Left lobe of liver (tissue), 2 donors: ENCODE measurements at places on chromosomes 2 and 18. TPM values are rescaled to one million over a fixed set of nuclear protein-coding genes. Genes with fewer than 3 reads are reported as not detected.

The TGFA gene
- 5.0 TPM for total RNA-seq

The EPAS1 gene
- 127 TPM for total RNA-seq

The EVA1A gene
- 84.3 TPM for total RNA-seq

The STAT4 gene
- total RNA-seq, result 0.98 TPM

The SCN2A gene
- 0.05 TPM for total RNA-seq

The KLHL41 gene
- total RNA-seq, result 0.18 TPM

The SIX3 gene
- total RNA-seq, result not detected

The C2orf66 gene
- not detected for total RNA-seq

The MBP gene
- total RNA-seq, result 24.1 TPM

The CRYGC gene
- total RNA-seq, result not detected

The CNDP2 gene
- total RNA-seq, result 243 TPM
